Activated CD4-positive, alpha-beta memory T cell treated with anti-CD3 and anti-CD28 coated beads for 36 hours (primary cell): ENCODE measurements at places on chromosomes 7 and 10. TPM values are rescaled to one million over a fixed set of nuclear protein-coding genes. Genes with fewer than 3 reads are reported as not detected.
A peak's percentile ranks its signal among the peaks of the same experiment; 100 is the strongest.

GRCh38 chr10:110221044-110221720 is 13.8 kb downstream of the MXI1 start:
- no peaks in the 10 kb centered on the region for H3K36me3 ChIP-seq
- no peak for DNase-seq
- peak overlapping the region; percentile 82 for H3K27ac ChIP-seq
- H3K4me3 ChIP-seq, result peak overlapping the region; percentile 75
- no peaks in the 10 kb centered on the region for H3K27me3 ChIP-seq

GRCh38 chr7:141209454-141209853 is 135.6 kb downstream of the TMEM178B start:
- DNase-seq, result no peak
- H3K4me3 ChIP-seq, result no peak overlapping the region
- no peak overlapping the region for H3K27ac ChIP-seq
- no peaks in the 10 kb centered on the region for H3K36me3 ChIP-seq
- H3K27me3 ChIP-seq, result peaks cover 9% of the 10 kb centered on the region

DNA sequence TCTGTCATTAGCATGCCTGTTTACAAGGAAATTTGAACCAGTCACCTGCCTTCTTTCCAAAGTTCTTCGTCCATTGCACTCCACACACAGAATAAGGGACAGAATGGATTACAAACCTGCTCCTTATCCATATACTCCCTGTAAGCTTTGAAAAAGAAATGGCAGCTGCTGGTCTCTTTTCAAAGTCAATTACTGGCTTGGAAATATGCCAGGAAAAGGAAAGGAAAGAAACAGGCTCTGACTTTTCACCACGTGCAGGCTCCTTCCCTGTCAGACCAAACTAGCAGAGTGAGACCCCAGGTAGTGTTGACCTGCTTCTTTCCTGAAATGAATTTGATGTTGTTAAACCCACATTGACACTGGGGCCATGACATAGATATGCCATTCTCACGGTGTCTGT is 84.5 kb downstream of the LHFPL3 start:
- H3K4me3 ChIP-seq, result no peak overlapping the region
- H3K27me3 ChIP-seq, result no peaks in the 10 kb centered on the region
- H3K36me3 ChIP-seq, result no peaks in the 10 kb centered on the region
- DNase-seq, result no peak

- no peak overlapping the region for H3K27ac ChIP-seq
- no peaks in the 10 kb centered on the region for H3K4me1 ChIP-seq
- peaks cover 2% of the 10 kb centered on the region for H3K27me3 ChIP-seq
- no peaks in the 10 kb centered on the region for H3K36me3 ChIP-seq
Measured at GRCh38 chr10:63812501-63812900, 291.3 kb downstream of the REEP3 start.

GRCh38 chr7:14626076-14626475 is 276.5 kb downstream of the DGKB start:
- H3K4me3 ChIP-seq, result no peak overlapping the region
- no peak overlapping the region for H3K27ac ChIP-seq
- DNase-seq, result no peak
- no peaks in the 10 kb centered on the region for H3K4me1 ChIP-seq
- no peaks in the 10 kb centered on the region for H3K27me3 ChIP-seq

DNA sequence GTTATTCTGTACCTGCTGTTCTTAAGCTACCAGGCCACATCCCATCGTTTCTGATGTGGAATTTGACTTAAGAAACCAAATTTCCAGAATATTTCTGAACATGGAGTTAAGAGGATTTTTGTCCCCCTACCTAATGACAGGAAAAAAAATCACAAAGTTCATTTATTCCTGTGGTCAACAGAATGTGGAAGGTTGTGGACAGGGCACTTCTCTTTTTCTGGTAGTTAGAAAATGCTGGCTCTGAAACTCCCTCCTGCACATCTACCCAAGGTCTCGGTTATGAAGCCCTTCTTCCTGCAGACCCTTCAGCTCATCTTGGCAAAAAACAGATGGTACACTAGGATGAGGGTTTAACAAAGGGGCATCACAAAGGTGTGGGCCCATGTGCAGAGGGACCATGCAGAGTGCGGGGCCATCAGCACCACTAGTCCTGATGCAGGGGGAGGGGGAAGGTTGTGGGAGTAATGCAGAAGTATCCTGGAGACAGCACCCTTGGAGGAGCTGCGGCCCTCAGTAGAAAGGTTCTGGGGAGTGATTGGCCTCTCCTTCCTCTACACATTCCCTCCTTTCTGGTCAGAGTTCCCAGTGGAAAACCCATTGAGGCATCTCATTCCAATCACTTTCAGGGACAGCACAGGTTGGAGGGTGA is 9.8 kb downstream of the ALOX5 start:
- H3K27ac ChIP-seq, result no peak overlapping the region
- H3K4me1 ChIP-seq, result no peaks in the 10 kb centered on the region
- no peaks in the 10 kb centered on the region for H3K27me3 ChIP-seq
- no peaks in the 10 kb centered on the region for H3K36me3 ChIP-seq
- H3K4me3 ChIP-seq, result no peak overlapping the region
- DNase-seq, result no peak

DNA sequence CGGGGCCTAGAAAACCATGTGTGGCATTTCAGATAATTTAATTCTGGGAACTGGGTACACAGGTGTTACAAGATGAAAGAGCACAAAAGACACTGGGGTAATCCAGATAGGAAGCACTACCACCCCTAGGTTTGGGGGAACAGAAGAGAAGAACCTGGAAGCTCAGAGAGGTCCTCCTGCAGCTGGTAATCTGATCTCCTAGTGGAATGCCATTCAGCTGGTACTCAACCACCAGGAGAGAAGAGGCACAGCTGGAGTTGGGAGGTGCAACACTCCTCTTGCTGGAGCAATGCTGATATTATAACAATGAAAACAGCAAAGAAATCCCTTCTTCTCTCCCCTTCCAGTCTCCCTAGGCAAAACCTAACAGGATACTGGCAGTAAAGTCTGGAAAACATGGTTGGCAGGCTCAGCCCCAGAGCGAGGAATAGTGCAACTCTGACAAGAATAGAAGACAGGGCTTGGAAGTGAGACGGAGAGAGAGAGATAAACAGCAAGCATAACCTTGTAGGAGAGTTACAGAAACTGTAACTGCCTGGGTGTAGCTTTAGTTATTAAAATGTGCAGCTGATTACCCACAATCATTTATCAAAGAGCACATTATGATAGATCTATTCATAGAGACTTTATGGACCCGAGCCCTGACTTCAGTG is 35.0 kb downstream of the NRF1 start:
- no peaks in the 10 kb centered on the region for H3K27me3 ChIP-seq
- H3K27ac ChIP-seq, result no peak overlapping the region
- no peaks in the 10 kb centered on the region for H3K36me3 ChIP-seq
- no peak for DNase-seq

DNA sequence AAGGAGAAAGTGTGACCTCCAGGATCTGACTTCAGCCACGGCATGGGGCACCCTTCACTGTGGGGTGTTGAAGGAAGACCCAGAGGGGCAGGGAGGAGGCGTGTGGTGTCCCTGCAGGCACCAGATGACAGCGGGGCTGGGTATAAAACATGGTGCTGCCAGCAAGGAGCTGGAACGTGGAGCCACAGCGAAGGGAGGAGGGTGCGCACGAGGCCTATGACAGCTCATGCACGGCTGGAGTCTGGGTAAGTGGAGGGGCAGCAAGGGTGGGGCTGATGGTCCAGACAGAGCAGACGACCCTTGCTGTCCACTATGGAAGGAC is 27.8 kb upstream of the FOXL3 start:
- H3K4me1 ChIP-seq, result no peaks in the 10 kb centered on the region
- no peak for DNase-seq
- H3K36me3 ChIP-seq, result no peaks in the 10 kb centered on the region
- no peak overlapping the region for H3K4me3 ChIP-seq
- H3K27ac ChIP-seq, result no peak overlapping the region

DNA sequence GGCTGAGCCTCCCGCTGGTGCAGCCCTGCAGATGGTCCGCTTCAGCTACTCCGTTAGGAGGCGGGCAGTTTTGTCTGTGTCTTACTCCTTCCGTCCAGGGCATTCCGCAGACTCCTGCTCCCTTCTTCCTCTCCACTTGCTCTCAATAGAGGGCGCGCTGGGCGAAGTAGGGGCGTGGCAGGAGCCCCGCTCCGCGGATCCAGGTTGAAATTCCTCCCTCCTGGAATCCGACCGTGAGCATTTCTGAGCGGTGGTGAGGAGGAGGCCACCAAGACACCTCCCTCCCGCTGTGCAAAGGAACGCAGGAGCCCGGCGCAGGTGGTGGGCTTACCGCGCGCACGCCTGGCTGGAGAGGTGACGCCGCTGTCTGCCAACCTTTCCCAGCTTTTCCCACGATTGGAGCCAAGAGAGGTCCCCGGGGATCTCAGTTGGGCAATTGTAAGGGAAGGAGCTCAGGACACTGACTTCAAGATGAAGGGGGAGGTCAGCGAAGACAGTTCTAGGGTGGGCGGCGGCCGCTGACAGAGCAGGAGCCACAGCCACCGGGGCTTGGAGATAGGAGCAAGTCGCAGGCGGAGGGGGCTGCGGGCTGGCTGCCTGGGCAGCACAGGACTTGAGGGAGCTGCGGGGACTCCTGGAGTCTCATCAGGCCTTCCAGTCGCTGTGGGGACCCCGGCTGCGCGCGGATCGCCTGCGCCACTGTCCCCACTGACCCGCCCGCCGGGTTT is 1011.3 kb downstream of the XPNPEP1 start:
- H3K4me3 ChIP-seq, result no peak overlapping the region
- DNase-seq, result no peak
- H3K27ac ChIP-seq, result no peak overlapping the region

DNA sequence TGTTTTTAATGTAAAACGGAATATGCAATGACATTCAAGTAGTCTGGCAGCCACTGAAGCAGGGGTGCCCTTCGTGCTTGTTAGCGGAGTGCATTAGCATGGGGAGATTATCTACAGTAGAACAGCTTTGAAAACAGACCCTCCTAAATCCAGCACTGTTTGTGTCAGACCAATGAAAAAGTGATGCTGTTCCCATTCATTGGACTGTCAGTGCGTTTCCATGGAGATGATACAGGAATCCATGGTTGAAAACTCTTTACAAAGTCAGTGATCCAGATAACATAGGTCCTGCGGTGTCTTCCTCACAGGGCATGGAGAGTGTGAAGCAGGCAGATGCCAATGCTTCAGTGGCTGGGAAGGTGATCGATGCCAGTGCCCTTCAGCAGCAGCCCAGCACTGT is 73.6 kb downstream of the ITGB8 start:
- H3K27ac ChIP-seq, result no peak overlapping the region
- H3K27me3 ChIP-seq, result no peaks in the 10 kb centered on the region
- H3K4me1 ChIP-seq, result no peaks in the 10 kb centered on the region
- H3K36me3 ChIP-seq, result no peaks in the 10 kb centered on the region

- no peak overlapping the region for H3K4me3 ChIP-seq
- no peaks in the 10 kb centered on the region for H3K4me1 ChIP-seq
- DNase-seq, result no peak
- H3K27ac ChIP-seq, result no peak overlapping the region
- H3K36me3 ChIP-seq, result no peaks in the 10 kb centered on the region
- H3K27me3 ChIP-seq, result peaks cover under 1% of the 10 kb centered on the region
Measured at GRCh38 chr7:22386206-22386858, 29.4 kb upstream of the RAPGEF5 start.

DNA sequence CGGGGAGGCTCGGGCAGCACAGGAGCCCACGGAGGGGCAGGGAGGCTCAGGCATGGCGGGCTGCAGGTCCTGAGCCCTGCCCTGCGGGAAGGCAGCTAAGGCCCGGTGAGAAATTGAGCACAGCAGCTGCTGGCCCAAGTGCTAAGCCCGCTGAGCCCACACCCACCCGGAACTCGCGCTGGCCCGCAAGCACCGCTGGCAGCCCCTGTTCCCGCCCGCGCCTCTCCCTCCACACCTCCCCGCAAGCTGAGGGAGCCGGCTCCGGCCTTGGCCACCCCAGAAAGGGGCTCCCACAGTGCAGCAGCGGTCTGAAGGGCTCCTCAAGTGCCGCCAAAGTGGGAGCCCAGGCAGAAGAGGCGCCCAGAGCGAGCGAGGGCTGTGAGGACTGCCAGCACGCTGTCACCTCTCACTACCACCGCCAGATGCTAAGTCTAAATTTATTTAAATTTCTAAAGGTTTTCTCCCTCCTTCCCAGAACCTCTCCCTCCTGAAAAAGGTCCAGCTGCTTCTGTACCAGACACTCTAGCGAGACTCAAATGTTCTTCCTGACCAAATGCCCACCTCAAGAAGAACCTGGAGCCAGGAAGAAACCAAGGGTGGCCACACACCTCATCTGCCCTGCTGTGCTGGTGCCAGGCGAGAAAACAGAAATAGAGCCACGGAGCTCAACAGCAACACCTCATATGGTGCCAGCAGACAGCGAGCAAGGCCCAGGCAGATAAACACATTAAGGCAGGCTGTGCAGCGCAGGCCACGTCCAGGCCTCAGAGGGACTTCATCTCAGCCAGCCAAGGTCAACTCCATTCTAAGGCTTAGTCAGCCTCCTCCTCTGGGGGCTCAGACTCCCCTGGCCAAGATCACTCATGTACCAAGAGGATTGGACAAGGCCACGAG is 47.0 kb downstream of the KCNMA1 start:
- no peaks in the 10 kb centered on the region for H3K4me1 ChIP-seq
- no peak for DNase-seq
- H3K27ac ChIP-seq, result no peak overlapping the region

DNA sequence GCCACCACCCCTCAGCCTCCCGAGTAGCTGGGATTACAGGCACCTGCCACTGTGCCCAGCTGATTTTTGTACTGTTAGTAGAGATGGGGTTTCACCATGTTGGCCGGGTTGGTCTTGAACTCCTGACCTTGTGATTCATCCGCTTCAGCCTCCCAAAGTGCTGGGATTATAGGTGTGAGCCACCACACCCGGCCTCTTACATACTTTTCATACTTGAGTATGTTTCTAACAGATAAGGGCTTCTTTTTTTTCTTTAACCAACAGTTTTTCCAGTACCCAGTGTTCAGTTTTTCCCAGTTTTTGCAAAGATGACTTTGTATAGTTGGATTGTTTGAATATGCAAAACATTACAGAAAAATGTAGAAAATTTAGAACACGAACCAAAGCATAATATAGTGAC is 7.7 kb downstream of the EIF4H start:
- H3K27ac ChIP-seq, result no peak overlapping the region
- DNase-seq, result no peak
- H3K27me3 ChIP-seq, result no peaks in the 10 kb centered on the region
- peaks cover 85% of the 10 kb centered on the region for H3K4me1 ChIP-seq

CDK5 gene
- total RNA-seq, result 14.1 TPM

- H3K27ac ChIP-seq, result no peak overlapping the region
- DNase-seq, result no peak
Measured at GRCh38 chr7:139591550-139592195, 68.2 kb downstream of the CLEC2L start.
